ENCODE measurements at places on chromosomes 3 and 15.

GRCh38 chr15:62886431-62887071, 156.0 kb upstream of the TPM1 start:
- DNase-seq, result peak; percentile 33

GRCh38 chr15:92102395-92102755, 248.9 kb downstream of the SLCO3A1 start:
- no peak for DNase-seq

GRCh38 chr3:123076496-123077418, 9.9 kb downstream of the PDIA5 start:
- DNase-seq, result no peak

DNA sequence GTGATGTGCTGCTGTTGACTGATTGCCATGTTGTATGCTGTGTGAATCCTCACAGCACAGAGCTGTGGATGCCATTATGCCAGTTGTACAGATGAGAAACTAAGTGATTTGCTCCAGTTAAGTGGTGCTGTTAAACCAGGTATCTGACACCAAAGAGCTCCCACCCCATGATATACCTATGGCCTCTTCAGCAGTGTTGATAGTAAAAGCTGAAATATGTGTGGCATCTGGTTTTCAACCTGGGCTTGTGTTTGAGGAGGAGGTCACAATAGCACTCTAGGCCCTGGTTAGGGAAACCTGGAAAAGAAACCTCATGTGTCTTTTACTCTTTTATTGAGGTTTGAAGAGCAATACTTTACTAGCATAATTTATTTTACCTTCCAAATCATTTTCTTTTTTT, 21.4 kb downstream of the RAD54L2 start:
- DNase-seq, result no peak

DNA sequence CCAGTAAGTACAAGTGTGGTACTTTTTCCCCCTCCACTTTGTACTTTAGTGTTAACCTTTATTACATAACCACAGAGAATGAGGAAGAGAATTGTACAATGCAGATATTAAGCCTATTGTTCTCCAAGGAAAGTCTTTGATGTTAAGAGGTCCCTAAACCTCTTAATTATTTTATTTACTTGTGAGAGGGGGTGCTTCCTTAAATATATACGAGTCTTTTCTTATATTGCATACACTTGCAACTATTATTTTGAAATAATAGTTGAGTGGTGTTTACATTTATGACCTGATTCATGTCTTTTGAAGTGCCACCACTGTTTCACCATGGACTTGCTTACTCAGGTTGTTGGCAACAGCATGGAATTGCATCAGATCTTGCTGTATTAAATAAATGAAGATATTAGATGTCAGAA, 10.1 kb downstream of the USP3 start:
- DNase-seq, result peak; percentile 68

GRCh38 chr3:40306336-40306735, 3.2 kb upstream of the EIF1B start:
- DNase-seq, result no peak

DNA sequence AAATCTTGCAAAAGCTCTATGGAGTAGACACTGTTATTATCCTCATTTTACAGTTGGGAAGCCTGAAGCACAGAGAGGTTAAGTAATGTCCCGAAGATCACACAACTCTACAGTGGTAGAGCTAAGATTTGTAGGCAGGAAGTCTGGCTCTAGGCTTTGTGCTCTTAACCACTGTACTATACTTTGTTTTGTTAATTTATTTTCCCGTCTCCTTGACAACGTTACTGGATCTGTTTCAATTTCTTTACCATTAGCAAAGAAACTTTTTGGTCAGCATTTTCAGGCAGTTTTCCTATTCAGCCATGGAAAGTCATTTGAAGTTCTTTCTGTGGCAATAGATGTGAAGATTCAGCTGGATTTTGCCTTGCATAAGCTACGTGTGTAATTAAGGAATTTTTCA, 51.7 kb downstream of the OTOL1 start:
- no peak for DNase-seq

- DNase-seq, result no peak
Measured at GRCh38 chr3:113499081-113499480, 15.9 kb downstream of the SPICE1 start.

- peak; percentile 86 for DNase-seq
Measured at GRCh38 chr15:31434588-31435260, 108.1 kb downstream of the KLF13 start.

- no peak for DNase-seq
Measured at GRCh38 chr3:52232279-52233107, 6.5 kb downstream of the TWF2 start.

DNA sequence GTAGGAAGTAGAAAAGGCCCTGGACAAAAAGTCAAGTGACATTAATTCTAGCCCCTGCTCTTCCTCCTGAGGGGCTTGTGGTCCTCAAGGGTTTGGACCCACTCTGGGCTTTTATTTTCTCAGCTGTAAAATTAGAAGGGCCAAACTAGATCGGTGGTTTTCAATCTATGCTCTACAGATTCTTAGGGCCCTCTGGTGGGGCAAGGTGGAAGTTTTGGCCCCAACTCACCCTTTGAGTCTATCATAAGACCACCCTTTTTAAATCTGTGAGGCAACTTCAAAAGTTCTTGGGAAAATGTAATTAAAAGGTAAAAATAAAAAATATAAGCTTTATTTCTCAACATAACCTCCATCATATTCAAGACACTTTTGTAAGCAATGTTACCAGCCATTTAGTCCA, 25.6 kb upstream of the CFAP161 start:
- no peak for DNase-seq

DNA sequence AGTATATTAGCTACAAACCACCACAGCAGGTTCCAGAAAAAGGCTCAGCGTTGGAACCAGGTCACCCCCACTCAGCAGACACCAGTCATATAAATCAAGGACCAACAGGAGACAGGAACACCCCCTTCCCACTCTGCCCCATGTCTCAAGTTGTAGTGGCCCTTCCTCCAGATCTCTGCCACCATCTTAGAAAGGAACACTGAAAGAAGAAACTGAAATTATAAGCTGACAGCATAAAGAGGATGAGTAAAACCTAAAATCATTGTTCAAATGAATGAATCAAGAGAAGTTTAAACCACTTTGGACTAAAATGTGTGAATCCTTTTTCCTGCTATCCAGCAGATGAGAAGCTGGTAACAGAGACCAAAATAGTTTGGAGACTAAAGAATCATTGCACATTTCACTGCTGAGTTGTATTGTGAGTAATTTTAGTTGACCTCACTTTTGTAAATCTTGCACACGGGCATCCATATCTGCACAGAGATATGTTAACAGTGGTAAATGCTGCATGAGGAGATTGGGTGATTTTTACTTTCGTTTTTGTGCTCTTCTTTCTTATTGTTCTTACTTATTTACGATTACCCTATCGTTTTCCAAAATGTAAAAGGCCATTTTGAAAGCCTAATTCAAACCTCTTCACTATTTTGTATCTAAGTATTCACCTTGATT, 19.8 kb downstream of the CCR3 start:
- no peak for DNase-seq

DNA sequence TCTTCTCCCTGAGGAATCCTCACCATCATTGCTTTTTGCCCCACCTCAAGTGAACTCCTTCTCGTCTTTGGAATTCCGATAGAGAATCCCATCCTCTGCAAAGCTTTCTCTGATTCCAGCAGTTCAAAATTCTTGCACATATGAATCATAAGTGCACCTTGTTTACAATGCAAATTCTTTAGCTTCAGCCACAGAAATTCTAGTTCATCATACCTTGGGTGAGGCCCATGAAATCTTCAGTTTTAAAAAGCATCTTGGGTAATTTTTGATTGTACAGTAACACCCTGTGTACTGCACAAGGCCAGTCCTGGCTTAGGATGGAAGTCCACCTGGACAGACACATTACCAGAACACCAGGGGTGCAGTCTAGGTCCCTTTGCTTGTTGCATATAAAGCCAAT, 30.8 kb downstream of the MDFIC2 start:
- peak; percentile 6 for DNase-seq

GRCh38 chr3:115498898-115499297, 124.4 kb upstream of the GAP43 start:
- no peak for DNase-seq

GRCh38 chr15:32831485-32831884, 113.7 kb downstream of the GREM1 start:
- DNase-seq, result no peak

- DNase-seq, result peak; percentile 35
Measured at GRCh38 chr15:100663915-100664281, 61.5 kb downstream of the ASB7 start.

GRCh38 chr3:150875548-150875947, 29.7 kb downstream of the MINDY4B start:
- no peak for DNase-seq

DNA sequence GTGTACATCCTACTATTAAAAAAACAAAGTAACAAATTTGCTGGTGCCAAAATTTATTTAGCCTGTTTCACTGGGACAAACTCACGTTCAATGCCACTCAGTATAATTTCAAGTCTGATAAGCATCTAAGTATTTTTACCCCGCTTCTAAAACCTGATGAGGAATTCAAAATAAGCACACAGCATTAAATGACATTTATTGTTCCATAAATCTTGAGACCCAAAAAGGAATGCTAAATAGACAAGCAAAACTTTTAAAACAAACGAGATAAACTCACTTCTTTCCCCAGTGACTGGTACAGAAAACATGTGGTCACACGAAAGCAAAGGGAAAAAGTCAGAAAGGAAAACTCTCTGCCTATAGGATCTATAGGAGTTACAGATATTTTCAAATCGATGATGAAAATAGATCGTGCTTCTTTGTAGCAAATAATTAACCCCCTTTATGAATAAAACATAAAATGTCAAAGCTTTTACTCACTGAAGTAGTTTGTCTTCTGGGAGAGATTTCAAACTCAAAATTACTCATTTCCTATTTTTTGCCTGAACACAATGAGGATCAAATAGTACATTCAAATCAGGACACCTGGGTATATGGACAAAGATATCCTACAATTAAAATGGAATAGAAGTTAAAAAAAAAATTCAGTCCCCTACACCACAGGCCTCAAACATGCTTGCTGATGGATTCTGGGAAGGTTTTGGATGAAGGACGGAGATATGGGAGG, 51.7 kb downstream of the UBP1 start:
- no peak for DNase-seq

- DNase-seq, result peak; percentile 50
Measured at GRCh38 chr3:170644711-170645110, 58.8 kb upstream of the SLC7A14 start.

DNA sequence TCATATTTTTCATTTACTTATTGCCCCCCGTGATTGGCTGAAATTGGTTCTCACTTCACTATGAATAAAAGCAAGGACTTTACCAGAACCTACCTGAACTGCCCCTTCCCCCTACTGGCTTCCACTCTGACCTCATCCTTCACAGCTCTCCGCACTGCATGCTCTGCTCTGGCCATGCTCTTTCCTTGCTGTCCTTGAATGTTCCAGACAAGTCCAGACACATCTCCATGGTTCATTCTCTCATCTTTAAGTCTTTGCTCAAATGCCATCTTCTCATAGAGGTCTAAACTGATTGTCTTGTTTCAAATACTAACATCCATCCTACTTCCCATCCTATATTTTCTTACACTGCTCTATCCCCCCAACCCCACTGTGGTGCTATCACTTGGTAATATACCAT, 129.4 kb downstream of the CHST2 start:
- no peak for DNase-seq

DNA sequence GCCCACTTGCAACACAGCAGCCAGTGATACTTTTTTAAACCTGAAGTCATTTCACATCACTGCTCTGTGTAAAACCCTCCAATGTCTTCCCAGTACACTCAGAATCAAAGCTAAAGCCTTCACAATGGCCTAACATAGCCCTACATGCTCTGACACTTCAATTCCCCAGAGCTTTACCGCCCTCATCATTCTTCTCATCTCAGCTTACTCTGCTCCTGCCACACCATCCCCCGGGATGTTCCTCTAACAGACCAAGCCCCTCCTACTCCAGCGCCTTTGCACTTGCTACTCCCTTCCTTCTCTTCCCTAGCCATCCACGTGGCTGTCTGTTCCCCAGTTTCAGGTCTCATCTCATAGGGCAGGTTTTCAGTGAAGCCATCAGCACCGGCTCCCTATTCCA, 194.0 kb downstream of the SSR3 start:
- no peak for DNase-seq

GRCh38 chr3:102024270-102024904, 175.1 kb downstream of the NFKBIZ start:
- DNase-seq, result no peak

- no peak for DNase-seq
Measured at GRCh38 chr15:95324656-95325055, 1005.8 kb upstream of the NR2F2 start.

GRCh38 chr3:120272286-120272685, 12.7 kb downstream of the GPR156 start:
- DNase-seq, result no peak

- DNase-seq, result peak; percentile 50
Measured at GRCh38 chr15:63491116-63491827, 13.1 kb upstream of the USP3 start.

- DNase-seq, result peak; percentile 47
Measured at GRCh38 chr15:77527164-77527778, 105.4 kb downstream of the LINGO1 start.

- peak; percentile 58 for DNase-seq
Measured at GRCh38 chr3:132253262-132253878, 63.8 kb upstream of the ACP3 start.

GRCh38 chr3:58723173-58723572, 56.6 kb upstream of the FAM3D start:
- DNase-seq, result no peak

GRCh38 chr15:50180091-50180490, 1.9 kb upstream of the SLC27A2 start:
- DNase-seq, result no peak

DNA sequence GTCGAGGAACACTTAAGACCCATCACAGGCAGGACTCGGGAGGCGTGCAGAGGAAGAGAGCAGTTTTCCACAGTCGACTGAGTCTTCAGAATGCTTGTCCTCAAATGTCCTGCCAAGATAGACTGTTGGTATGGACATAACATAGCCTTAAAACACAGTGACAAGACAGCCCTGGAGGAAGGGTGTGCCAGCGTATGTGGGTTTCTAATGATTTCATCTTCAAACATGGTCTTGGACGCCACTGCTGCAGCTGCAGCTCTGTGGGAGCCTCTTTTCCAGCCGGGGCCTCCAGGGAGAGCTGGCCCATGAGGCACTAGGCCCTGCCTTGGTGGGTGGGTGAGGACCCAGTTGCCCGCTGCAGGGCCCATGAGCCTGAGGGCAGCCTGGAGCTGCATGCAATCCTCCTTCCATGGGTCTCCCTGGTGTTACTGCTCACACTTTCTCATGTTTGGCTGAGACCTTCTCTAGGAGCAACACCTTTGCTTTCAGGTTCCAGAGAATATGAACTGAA, 198.6 kb downstream of the KLF13 start:
- DNase-seq, result no peak

- peak; percentile 90 for DNase-seq
Measured at GRCh38 chr3:177633671-177634207, 436.5 kb upstream of the TBL1XR1 start.

- DNase-seq, result peak; percentile 34
Measured at GRCh38 chr3:55619046-55619808, 132.1 kb upstream of the WNT5A start.
